ENCODE measurements at places on chromosomes 12 and 14.

DNA sequence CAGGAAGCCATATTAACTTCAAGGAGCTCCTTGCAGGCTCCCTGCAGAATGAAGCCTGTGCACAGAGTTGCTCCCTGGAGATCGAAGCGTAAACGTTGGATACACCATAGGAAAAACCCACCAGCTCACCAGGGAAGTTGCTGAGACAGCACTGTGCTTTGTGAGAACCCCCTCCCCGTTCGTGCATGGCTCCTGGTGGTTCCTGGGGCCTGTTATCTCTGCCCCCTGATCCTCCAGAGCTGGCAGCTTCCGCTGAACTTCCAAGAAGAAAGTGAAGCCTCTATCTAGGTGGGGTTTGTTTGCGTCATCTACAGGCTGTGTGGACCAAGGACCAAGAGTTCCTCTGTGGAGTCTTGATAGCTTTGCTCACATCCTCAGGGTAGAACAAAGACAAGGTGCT is 2.4 kb upstream of the CCDC85C start:
- DNase-seq = no peak

GRCh38 chr12:31470459-31470858 is 120.5 kb downstream of the DENND5B start:
- no peak for DNase-seq

GRCh38 chr14:75495399-75495798 is 26.9 kb upstream of the BATF start:
- DNase-seq = no peak

DNA sequence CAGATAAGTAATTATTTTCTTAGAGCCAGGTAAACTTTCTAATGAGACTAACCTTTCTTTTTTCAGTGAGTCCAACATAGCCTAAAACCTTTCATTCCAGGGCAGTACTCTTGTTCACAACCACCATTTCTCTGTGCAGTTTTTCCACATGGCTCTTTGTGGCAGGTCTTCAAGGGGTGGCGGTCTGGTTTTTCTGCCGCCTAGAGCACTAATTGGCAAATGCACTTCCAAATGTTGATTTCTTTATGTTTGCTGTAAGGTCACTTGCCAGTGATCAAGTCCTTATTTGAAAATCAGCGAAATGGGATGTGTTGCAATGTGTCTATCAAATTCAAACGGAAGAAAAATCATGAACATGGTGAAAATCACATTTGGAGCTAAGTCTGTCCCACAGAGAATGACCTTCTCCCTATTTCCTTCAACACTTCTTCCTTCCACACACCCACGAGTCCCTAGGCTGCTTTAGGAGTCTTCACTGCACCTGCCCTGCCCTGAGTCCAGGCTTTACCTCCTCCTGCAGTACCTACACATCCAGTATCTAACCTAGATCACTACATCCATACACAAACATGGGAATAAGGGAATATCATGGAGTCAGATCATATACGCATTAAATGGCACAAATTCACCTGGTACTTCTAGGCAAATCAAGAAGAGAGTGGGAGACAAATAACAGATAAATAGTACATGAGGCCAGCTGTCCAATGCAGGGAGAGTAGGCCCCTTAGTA is 1.9 kb downstream of the SRGAP1 start:
- DNase-seq = no peak

- DNase-seq = no peak
Observed at GRCh38 chr12:12441843-12442461, 85.1 kb downstream of the BORCS5 start.

DNA sequence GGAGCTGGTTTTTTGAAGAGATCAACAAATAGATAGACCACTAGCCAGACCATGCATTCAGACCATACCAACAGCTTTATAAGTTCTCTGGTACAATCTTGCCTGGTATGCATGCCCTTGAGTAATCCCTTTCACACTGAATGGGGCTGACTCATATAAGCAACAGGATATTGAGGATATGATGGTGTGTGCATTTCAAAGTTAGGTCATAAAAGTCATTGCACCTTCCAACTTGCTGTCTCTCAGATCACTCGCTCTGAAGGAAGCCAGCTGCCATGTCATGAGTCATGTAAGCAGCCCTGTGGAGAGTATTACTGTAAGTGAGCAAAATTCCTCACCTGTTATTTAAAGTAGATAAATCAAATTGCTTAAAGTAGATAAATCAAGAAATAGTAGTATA is 45.0 kb upstream of the OR6J1 start:
- no peak for DNase-seq

DNA sequence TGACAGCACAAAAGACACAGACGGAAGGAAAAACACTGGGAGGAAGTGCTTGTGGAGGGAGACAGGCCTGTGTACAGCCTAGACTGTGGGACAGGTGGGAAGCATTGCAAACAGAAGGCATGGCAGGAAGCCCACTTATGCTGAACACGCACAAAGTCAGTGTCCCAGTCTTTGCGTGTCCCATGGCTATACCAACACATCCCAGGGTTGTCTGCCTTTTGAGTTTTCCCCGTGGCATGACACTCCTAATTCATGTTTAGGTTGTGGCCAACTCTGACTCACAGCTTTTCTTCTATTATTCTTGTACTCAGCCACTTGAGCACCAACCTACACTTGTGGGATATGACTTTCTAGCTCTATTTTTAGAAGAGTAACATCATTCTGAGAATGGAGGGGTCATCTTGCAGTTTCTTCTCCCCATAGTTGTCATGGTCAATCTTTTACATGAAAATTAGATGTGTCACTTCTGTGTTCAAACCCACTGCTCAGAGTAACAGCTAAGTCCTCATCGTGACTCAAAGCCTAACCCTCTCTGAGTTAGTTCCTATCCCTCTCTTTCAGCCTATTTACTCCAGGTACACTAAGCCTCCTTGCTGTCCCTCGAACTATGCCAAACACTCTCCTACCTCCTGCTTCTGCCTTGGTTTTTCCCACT is 27.5 kb upstream of the JPH4 start:
- DNase-seq = no peak

GRCh38 chr12:130870442-130871285 is 1.2 kb upstream of the RAN start:
- peak; percentile 41 for DNase-seq

- no peak for DNase-seq
Observed at GRCh38 chr14:57979376-57980048, 113.6 kb upstream of the SLC35F4 start.

DNA sequence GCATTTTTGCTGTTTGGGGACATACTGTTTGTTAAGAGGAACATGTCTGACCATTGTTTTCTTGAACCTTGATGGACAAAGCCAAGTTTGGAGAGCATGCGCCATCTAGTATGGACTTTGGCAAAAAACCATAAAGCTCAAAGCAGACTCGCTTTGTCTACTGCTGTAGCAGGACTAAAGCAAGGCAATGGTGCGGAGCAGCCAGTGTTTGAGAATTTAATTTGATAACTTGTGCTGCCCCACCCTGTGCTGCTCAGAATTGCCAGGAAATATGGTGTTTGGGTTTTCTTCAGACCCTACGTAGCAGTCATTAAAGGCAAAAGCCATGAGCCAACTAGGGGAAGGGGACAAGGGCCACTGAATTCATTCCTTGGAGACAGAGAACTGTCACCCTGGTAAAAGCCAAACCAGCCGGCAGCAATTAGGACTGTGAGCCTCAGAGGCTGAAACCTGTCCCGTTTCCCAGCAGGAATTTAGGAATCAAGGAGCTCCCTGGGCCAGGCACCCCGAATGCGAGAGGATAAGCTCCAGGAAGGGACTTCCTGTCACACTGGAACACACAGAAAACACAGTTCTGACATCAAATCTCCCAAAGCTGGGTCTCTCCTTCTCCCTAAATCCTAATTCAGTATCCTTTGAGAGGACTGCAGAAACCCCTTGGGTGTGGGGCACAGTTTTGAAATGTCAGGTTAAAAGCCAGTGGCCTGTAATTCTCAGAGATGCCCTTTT is 1.1 kb downstream of the AVIL start:
- no peak for DNase-seq

DNA sequence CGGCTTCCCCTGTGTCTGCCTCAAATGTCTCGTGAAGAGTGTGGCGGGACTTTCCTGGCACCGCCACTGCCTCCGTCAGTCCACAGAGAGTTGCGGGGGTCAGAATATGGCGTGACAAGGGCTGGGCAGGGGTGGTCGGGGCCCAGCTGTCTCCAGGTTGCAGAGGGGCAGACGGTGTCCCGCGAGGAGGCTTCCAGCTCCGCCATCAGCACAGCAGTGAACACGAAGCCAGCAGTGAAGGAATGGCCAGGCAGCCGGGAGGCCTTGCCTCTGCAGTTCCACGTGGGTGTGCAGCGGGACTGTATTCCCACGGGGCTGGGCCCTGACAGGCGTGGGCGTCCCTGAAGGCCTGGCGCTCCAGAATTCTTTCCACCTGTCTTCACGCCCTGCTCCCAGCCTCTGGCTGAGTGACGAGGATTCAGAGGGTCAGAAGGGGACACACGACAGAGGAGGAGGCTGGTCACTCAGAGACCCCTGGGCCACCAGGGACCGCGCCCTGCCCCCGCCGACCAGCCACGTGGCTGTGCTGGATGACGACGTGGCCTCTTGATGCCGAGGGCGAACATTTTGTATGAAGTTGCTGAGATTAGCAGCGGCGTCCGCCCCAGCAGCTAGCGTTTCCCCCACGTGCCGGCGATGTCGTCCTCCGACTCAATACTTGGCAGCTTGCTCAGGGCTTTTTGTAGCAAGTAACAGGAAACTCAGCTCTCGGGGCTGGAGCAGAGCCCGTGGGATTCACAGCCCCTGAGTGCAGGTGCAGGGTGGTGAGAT is 25.0 kb upstream of the GALNT9 start:
- no peak for DNase-seq

GRCh38 chr12:131684015-131684725 is 26.7 kb upstream of the SFSWAP start:
- DNase-seq = no peak

DNA sequence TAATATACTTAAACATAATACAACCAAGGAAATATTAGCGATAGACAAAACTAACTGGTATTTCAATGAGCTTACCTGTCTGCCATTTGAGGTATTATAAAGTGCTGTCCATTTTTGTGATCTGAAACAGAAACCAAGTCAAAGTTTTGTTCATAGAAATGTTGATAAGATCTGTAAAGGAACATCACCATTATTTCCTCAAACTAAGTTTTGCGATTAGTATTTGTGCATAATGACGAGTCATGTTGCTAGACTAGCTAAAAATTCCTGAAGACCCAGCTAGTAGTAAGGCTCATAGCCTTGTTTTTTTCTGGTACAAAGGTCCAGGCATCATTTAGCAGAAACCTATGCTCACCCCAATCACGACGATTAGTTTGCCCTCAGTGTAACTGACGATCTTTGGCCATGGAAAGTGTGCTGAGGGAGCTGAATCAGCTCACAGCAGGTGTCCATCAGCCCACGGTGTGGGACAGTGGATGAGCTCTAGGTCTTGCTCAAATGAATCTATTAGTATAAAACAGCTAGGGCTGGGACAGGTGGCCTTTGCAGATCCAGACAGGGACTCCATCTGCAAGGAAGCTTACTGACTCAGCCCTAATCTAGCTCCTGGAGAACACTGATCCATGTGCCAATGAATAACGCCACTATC is 28.7 kb downstream of the GIT2 start:
- DNase-seq = no peak

DNA sequence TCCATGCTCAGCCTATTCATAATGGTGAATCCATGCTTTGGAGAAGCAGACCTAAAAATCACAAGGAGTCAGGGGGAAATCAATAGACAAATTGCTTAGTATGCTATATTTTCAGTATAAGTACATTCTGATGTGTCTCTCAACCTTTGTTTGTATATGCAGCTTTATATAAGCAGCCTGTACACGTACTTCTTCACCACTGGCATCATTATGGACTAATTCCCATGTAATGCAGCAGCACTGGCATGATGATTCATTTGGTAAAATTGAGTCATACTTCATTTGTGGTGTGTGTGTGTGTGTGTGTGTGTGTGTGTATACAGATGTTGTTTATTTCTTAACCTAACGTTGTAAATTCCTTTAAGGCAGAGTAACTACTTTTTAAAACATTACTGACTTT is 10.9 kb downstream of the DCP1B start:
- no peak for DNase-seq

GRCh38 chr14:68634332-68634731 is 158.5 kb downstream of the ZFP36L1 start:
- no peak for DNase-seq

DNA sequence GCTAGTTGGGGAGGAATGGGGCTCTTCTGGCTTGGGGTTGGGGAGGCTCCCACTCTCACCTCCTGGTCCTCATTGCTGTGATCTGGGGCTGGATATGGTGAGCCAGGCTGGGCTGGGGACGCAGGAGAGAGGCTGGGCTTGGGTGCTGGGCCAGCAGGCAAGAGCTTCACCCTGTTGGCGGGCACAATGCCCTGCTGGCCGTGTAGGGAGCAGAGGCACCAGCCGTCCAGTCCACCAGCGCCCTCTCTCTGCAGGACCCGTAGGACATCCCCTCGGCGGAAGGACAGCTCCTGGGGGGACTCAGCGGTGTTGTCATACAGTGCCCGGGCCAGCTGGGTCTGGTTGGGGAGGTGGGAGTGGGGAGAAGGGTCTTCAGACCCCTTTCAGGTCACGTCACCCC is 4.5 kb downstream of the EFS start:
- DNase-seq = no peak

DNA sequence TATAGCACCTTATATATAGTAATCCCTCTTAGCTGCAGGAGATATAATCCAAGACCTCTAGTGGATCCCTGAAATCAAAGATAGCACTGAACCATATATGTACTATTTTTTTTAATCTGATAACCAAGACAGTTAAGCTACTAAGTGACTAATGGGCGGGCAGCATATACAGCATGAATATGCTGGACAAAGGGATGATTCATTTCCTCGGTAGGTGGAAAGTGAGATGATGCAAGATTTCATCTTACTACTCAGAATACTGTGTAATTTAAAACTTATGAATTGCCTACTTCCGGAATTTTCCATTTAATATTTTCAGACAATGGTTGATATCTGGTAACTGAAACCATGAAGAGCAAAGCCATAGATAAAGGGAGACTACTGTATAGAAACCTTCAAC is 36.2 kb downstream of the PRMT8 start:
- DNase-seq = no peak

DNA sequence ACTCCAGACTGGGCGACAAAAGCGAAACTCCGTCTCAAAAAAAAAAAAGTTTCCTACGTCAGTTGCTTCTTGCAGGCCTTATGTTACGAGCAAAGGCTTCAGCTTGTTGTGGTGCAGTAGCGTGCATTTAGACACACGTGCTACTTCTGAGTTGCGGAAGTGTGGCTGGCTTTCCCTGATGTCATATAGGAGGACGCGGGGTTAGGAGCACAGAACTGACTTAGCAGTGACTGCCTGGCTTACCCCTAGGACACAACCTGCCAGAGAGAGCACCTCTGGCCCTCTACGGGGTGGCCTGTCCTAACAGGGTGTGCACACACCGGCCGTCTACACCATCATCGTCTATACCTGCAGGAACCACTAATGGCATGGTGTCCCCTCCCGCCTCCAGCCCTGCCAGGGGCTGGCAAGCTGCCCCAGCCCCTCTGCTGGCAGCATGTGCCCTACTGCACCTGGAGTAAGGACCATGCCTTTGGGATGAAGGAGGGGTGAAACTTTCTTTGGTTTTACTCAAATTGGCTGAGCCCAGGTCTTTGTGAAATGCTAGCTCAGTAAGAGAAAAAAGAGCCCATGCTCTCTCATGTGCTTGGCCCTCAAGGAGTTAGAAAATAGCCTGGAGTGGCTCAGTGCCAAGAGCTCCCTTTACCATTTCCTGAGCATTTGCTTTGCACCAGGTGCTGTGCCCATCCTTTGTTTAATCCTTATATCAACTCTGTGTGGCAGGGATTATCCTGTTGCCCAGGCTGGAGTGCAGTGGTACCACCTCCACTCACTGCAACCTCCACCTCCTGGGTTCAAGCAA is 1.7 kb upstream of the GPR68 start:
- DNase-seq = no peak
